SK-N-DZ (cell line): ENCODE measurements at places on chromosomes 7 and 10.

DNA sequence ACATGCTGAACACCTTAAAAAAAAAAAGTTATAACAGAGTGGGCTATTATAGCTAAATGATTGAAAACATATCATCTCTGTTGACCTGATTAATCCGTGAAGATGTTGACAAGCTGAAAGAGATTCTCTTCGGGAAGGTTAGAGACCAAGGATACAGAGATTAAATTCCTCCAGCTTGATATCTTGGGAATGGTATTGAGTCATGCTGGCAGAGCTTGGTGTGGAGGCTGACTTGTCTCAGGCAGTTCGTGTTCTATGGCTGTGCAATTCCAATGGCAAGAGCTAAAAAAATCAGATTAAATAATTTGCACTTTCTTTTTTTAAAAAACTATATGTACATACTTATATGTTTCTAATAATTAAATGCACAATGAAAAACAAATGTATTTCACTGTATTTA lies 24.9 kb upstream of the CACNA2D1 start:
- DNase-seq = no peak

DNA sequence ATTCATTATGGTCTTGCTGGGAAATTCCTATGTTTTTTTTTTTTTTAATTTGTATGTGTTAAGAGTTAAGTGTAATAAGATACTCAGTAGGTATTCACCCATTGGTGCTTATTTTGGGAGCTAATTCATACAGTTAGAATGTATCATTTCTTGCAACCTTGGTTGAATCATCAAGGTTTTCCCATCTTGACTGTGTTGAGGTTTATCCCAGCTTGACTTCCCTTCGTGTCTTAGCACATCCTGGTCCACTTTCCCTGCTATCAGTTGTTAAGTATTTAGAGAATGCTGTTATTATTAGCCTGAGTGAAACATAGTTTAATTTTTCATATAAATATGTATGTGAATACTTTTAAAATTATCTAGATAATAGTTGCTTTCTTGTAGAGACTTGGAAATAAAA lies 20.8 kb downstream of the RALA start:
- no peak for DNase-seq

- no peak for DNase-seq
Measured at GRCh38 chr10:132150777-132151176, 36.0 kb upstream of the DPYSL4 start.

DNA sequence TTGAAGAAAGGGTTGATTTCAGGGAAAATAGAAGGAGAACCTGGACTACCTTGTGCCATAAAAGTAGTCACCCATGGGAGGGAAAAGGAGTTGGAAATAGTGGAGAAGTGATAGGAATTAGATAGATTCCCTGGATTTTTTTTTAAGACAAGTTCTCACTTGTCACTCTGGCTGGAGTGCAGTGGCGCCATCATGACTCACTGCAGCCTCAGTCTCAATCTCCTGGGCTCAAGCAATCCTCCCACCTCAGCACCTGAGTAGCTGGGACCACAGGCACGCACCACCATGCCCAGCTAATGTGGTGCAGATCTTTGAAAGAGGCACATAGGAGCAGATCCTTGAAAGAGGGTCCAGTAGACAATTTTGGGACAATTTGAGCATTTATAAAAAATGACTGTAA lies 9.5 kb upstream of the BLNK start:
- no peak for DNase-seq

DNA sequence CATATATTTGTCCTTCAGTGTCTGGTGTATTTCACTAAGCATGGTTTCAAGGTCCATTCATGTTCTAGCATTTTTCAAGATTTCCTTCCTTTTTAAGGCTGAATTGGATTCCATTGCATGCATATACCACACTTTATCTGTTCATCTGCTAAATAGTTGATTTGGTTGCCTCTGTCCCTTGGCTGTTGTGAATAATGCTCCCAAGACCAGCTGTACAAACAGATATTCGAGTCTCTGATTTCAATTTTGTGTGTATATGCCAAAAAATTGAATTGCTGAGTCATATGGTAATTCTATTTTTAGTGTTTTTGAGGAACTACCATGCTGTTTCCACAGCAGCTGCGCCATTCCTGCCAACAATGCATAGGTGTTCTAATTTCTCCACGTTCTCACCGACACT lies 216.4 kb downstream of the NRG3 start:
- DNase-seq = no peak

GRCh38 chr10:127556916-127557315 lies 7.8 kb downstream of the NPS start:
- DNase-seq = no peak

DNA sequence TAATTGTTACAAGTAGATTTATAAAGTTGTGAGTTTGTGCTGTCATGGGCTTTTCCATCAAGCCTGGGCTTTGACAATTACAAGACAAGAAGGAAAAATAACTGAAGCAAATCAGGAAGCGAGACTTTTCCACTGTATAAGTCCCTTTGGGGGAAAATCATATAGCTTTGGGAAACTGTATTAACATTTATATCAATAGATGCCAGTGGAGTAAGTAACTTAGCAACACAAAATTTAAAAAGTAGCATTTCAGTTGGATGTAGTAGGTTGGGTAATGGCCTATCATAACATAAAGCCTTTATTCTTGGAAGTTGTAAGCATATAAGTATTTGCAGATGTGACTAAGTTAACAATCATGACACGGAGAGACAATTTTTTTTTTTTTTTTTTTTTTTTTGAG lies 931.1 kb downstream of the CNTNAP2 start:
- DNase-seq = no peak

DNA sequence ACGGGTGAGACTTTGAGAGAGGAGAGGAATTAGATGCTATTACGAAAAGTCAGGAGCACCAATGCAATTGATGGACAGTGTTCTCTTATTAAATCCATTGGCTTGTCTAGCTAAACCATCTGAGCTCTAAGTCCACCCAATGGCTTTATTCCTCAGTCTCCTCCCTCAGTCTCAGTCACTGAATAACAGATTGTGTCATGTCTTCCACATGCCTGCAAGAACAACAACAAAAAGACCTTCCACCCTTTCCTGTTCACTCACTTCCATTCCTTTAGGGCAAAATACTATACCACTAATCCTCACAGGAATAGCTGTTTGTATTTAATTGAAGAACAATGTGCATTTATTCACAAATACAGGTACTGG lies 154.8 kb upstream of the LAMB4 start:
- no peak for DNase-seq

DNA sequence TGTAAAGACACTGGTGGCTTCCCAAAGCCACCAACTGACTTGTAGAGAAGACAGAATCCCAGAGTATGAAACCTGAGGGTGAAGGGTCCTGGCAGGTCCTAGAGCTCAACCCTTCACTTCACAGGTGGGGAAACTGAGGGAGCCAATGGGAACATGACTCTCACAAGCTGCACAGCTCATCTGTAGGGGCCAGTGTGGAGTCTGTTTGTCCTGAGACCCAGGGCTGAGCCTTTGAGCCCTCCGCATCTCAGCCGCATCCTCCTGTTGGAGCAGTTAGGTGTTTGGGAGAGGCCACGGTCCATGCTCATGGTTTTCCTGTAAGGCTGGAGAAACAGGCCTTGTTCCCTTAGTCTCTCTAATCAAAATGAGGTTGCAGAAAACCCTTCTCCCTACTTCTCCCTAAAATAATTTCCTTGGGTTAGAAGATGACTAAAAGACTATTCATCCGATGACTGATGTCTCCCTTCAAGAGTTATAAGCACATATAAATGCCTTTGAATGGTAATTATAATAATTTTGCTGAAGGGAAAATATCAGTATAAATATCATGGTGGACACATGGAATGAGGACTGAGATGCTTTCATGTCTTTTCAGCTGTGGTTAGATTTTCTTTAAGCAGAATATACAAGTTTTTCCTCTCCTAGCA lies 10.3 kb downstream of the HTRA1 start:
- DNase-seq = no peak
